SIG-M5 (cell line): ENCODE measurements at places on chromosomes 7 and 10.

- DNase-seq: no peak
Measured at GRCh38 chr7:47957156-47957555, 8.9 kb upstream of the PKD1L1 start.

- no peak for DNase-seq
Measured at GRCh38 chr7:17660116-17660515, 280.2 kb downstream of the SNX13 start.

GRCh38 chr7:104883718-104884452 is 130.1 kb upstream of the KMT2E start:
- DNase-seq: peak; percentile 16

DNA sequence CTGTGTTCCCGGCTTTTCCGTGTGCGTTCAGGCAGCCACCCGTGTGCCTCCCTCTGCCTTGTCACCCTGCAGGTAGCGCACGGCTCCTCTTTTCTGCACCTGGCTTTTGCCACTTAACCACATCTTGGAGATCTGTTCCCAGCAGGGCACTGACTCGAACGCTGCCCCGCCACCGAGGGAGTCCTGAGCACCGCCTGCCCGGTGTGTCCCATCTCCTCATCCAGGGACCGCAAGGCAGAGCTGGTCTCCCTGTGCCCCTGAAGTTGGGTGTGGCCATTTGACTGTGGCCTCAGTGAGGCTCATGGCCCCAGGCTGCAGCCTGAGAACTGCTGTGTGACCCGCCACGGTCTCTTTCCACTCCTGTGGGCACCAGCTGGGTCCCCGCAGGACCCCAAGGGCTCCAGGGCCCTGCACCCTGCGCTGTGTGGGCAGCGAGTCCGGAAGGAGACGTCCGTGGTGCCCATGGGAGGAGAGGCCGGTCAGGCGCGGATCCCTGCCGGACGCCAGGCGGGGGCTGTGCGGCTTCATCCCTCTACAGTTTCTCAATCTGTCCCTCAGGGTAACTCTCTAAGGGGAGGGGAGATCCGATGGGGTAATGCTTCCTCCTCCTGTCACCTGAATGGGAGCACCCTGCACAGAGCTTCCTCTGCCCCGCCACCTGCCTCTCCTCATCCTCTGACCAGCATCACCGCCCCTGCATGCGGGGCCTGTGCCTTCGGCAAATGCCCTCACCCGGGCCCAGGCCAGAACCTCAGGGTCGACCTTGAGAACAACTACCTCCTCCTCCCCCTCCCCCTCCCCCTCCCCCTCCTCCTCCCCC is 1.8 kb upstream of the INTS1 start:
- DNase-seq: no peak

DNA sequence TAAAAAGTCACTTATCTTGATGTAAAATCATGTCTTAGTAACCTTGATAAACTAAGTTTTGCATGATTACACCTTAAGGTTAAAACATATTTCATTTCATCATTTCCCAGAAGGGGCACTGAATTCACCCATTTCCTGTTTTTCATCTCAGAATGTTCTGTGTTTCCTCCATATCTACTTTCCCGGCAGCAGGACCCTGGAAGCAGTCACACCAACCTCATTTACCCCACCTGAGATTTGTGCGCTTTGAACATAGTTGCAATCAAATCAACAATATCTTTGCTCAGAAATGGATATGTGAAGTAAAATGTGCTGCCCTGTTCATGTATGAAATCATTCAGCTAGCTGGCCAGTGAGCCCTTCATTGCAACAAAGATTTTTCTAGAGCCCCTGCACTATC is 46.8 kb downstream of the IKZF1 start:
- DNase-seq: no peak

DNA sequence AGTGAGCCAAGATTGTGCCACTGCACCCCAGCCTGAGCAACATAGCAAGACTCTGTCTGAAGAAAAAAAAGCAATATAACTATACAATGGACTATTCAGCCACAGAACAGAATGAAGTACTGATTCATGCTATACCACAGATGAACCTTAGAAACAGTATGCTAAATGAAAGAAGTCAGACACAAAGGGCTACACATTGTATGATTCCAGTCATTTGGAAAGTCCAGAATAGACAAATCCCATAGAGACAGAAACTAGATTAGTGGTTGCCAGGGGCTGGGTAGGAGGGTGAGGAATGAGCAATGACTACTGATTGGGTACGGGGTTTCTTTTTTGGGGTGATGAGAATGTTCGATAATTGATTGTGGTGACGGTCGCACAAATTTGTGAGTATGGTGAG is 9.6 kb upstream of the CFAP70 start:
- no peak for DNase-seq

GRCh38 chr7:114911411-114911810 is 10.5 kb upstream of the MDFIC start:
- no peak for DNase-seq

GRCh38 chr7:5682551-5683279 is 98.7 kb downstream of the RNF216 start:
- DNase-seq: no peak

DNA sequence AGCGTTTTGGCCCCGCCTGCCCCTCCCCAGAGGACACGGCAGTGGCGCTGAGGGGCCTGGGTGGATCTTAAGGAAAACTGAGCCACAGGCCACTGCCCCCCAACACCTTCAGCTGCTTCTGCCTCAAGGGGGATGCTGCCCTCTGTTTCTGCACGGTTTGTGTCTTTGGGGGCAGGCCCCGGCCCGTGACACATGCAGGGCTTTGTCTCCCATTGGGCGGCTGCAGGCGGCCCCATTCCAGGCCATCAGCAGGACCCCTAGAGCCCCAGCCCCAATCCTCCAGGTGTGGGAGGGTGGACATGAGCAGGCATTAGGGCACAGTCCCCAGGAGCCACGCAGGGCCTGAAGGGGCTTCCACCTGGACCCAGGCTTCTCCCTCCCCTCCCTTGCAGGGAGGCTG is 25.3 kb upstream of the PPP2R2D start:
- no peak for DNase-seq

DNA sequence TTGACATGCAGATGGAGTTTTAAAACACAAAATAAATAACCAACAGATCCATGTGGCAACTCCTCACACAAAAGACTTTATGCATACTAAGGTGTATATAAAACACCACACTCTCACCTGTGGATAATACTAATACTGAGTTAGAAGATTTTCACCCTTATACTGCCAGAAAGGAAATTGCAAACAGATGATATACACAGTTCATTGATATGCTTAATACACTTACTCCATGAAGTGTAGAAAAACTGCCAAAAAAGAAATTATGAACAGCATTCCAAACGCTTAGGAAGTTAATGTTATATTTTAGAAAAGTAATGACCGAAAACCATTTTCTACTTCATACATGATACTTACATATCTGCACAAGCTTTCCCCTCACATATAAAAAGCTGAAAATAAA is 17.6 kb upstream of the SNX13 start:
- no peak for DNase-seq

GRCh38 chr10:48821111-48821510 is 118.5 kb downstream of the LRRC18 start:
- no peak for DNase-seq

DNA sequence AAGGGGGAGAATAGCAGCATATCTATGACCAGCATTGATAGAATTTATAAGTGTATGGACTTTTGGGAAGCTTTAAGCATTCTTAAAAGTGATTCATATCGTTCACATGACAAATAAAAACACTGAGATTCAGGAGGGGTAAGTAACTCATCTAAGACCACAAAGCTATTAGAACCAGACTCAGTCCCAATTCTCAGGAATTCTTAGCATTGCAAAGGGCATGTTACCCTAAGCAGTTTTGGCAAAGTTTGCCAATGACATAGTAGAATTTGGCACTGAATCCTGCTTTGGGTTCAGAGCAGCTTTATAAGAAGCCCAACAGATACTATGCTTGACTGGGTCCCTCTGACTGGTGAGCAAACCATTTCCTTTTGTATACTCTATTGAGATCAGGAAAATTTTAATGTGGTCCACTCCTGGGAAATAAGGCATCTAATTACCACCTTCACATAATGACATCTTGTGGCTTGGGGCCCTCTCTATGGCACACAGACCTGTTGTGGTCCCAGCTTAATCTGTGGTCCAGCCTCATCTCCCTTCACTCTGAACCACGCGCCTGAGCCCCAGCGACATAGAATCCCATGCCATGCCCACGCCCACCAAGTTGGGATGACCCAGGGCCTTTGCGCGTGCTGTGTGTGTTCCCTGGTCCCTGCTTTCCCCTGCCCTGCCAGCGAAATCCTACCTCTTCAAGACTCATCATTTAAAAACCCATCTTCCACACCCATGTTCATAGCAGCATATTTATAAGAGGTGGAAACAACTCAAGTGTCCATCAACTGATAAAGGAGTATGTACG is 37.5 kb upstream of the DOCK1 start:
- DNase-seq: no peak

DNA sequence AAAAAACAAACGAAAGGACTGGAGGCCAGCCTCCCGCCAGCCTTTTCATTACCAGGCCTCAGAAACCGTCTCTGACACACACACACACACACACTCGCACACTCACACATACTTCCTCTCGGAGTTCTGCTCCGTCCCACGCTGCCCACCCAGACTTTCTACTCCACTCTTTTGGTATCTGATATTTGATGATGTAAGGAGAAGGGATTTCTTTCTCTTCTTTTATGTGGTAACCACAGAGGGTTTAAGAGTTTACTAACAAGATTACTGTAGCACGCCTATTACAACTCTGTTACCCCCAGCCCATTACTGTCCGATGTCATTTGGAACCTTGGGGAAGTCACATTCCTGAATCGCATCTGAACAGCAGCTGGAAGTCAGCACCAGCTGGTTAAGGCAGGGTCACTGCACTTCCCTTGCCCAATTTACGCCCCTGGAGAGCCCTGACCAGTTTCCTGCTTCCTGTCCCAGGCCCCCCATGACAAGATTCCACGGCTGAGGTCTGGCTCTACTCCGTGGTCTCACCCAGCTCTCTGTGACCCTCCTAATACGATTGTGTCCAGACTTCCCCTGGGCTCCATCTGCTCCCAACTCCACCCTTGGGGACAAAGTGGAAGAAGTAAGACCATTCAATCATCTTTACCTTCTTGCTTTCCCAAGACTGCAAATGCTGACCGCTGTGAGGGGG is 1.1 kb downstream of the DENND2A start:
- no peak for DNase-seq

GRCh38 chr10:61804414-61804813 is 97.1 kb upstream of the ARID5B start:
- DNase-seq: no peak

GRCh38 chr7:42790196-42790595 is 121.7 kb downstream of the C7orf25 start:
- DNase-seq: no peak
